ENCODE measurements at places on chromosomes 11 and 22. TPM values are rescaled to one million over a fixed set of nuclear protein-coding genes. Genes with fewer than 3 reads are reported as not detected.

BAD gene
- total RNA-seq: 36.1 TPM

DNA sequence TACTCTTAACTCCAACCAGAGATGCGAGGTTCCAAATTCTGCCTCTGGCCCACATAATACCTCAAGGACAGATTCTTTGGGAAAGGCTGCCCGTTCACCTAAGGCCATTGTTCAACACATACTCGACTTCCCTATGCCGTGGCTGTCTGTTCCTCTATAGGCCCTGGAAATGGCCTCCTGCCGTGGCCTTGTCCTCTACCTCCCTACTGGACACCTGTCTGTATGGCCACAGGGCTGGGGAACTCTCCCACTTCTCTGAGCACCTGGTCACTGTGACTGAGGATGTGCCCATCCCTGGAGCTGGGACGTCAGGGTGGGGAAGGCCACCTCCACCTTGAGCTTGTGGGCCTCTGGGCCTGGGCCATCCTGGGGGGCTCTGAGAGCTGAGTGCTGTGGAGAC, 340.5 kb upstream of the B3GAT1 start:
- H3K4me1 ChIP-seq: no peaks in the 10 kb centered on the region
- no peaks in the 10 kb centered on the region for H3K36me3 ChIP-seq
- no peak for DNase-seq

- H3K36me3 ChIP-seq: peaks cover 14% of the 10 kb centered on the region
- no peak overlapping the region for H3K27ac ChIP-seq
- H3K4me1 ChIP-seq: no peaks in the 10 kb centered on the region
- H3K4me3 ChIP-seq: no peak overlapping the region
These were observed 32.2 kb downstream of the C2CD3 start for GRCh38 chr11:74138572-74138971.

OR5P2 gene
- total RNA-seq: not detected

FDX1 gene
- 19.0 TPM for total RNA-seq

DNA sequence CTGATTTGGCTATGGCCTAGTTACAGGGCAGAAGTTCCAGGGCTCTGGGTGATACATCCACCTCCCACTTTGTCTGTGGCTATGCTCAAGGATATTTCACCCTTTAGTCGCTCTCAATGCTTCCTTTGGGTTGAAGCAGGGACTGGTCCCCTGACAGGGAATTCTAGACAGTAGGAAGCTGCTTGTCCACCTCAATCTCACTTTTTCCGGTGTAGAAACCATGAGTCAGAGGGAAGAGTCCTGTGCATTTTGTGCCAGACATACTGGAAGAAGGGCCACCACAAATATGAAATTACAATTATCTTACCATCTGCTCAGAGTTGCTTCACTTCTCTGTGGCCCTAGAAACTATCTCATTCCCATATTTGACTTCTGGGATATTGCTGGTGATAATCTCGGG, 413.7 kb upstream of the FAT3 start:
- no peak overlapping the region for H3K4me3 ChIP-seq
- H3K4me1 ChIP-seq: no peaks in the 10 kb centered on the region
- no peaks in the 10 kb centered on the region for H3K27me3 ChIP-seq
- DNase-seq: no peak
- H3K36me3 ChIP-seq: no peaks in the 10 kb centered on the region
